ENCODE measurements at places on chromosomes 1 and 21. TPM values are rescaled to one million over a fixed set of nuclear protein-coding genes. Genes with fewer than 3 reads are reported as not detected.

KCNJ10 gene
- not detected for total RNA-seq

DMRTA2 gene
- total RNA-seq: not detected

UBE4B gene
- 24.9 TPM for total RNA-seq

PADI1 gene
- not detected for total RNA-seq

MSH4 gene
- under 0.01 TPM for total RNA-seq

S100A3 gene
- total RNA-seq: 9.0 TPM

OR14K1 gene
- not detected for total RNA-seq

WNT3A gene
- not detected for total RNA-seq

OR2G2 gene
- total RNA-seq: not detected

SPRR2B gene
- total RNA-seq: not detected

ERICH3 gene
- total RNA-seq: not detected

GREM2 gene
- not detected for total RNA-seq

CFAP107 gene
- total RNA-seq: not detected

ELAPOR1 gene
- total RNA-seq: not detected

ZCCHC17 gene
- total RNA-seq: 30.5 TPM

CACNA1S gene
- total RNA-seq: not detected

TGFB2 gene
- 5.8 TPM for total RNA-seq

PRDM16 gene
- total RNA-seq: 4.2 TPM

C1orf87 gene
- not detected for total RNA-seq

Data from cardiac atrium fibroblast (primary cell).